Stimulated activated CD8-positive, alpha-beta memory T cell treated with anti-CD3 and anti-CD28 coated beads, Interleukin-4, amount 100 ng/mL, for 48 hours (primary cell): ENCODE measurements at places on chromosomes 1 and 21.

DNA sequence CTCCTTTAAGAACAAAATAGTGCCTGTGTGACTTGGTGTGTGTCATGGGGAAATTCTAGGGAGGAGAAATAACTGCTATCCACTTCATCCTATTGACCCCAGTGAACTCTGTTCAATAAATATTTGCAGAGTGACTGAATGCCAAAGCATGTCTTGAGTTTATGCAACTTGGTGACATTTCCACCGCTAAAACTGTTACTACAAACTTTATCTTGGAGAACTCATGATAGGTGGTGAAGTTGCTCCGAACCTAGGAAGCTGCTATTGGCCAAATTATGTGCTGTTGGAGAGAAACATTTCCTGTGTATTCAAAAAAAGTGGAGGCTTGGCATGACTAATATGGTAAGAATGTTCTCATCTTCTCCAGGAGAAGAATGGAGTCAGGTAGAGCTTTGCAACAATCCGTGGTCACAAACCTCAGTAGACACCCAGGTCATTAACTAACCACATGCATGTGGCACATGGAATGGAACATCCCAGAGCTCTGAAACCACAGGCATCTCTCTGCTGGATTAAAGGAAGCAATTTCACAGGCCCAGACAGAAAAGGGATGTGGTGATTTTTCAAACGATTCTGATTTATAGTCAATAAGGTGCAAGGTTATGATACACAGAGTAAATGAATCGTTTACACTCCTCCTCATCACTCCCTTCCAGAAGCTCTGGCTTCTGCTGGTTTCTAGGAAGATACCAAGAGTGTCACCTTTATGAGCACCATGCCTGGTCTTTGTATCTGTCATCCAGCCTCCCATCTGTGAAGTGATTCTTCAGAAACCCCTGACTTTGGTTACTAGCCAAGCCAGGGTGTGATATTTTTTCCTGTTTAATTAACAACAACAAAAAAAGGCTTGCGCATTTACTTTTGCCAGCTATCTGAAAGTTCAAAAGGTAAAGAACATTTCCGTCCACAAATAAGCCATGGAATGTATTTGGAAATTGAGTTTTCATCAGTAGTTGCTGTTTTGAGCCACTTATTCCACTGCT, 361.1 kb downstream of the TGFB2 start:
- DNase-seq = no peak

GRCh38 chr1:97680894-97681293, 239.9 kb downstream of the DPYD start:
- no peak for DNase-seq

- no peak for DNase-seq
Measured at GRCh38 chr1:82455342-82455741, 654.6 kb downstream of the ADGRL2 start.

DNA sequence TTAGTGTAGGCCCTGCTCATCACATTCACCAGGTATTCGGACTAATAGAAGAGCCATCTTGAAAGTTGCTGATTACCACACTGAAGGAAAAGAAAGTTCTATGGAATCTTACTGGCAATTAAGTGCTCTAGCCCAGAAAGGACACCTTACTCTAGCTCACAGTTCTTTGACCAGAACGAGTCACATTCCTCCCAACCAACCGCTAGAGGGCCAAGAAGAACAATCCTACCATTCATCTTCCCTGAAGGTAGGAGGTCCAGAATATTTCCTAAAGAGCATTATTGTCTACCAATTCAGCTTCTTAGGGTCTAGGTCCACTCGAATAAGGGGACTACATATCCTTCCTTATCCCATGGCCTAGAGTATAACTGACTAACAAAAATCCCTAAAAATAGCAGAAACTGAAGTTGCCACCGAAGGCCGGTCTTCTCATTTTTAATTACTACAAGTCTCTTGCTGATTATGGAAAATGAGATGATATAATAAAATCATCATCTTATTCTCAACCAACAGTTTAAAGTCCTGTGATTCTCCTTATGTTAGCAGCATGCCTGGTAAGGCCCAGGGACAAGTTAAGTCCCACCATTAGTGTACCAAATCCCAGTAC, 2.7 kb upstream of the FMO1 start:
- DNase-seq = no peak
